ENCODE measurements at places on chromosomes 1 and 21.

DNA sequence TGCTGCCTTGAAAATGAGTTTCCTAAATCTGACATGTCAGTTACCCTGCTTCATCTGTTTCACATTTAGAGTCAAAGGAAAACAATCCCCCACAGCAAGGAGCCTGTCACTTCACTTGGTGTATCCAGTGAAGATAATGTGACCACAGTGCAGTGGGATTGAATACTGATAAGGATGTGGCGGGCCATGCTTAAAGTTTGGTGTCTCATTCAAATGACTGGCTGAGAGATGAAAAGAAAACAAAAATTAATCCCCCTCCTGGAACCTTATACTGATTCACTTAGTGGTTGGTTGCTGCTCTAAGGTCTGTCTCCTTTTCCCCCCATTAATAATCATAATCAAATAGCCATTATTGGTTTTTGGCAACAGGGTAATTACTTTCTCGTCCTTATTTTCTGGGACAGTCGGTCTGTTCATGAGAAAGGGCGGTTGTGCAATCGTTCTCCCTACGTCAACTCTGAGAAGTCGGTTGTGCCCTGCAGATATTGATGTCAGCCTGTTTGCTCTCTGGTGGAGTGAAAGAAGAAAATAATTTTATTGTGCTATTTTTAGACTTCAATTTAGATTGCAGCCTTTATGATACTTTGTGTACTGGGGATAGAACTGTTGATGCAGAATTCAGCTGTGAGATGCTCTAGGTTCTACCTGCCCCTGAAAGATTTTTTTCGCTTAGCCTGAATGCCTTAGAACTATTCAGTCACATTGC, 360.2 kb downstream of the DISC1 start:
- DNase-seq: no peak

DNA sequence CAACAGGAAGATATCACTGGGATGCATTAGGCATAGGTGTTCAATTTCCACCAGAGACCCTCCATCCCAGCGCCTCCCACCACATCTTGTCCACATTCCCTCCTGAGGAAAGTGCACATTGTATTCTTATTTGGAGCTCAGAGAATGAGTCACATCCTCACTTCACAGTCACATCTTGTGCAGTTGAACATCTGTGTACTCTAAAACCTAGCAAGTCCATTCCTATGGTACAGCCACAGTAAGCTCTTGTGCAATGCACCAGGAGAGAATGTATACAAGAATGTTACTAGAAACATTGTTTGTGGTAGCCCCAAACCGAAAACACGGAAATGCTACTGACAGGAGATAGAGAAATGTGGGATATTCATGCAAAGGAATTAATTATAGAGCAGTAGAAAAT, 1.6 kb upstream of the KDF1 start:
- no peak for DNase-seq

DNA sequence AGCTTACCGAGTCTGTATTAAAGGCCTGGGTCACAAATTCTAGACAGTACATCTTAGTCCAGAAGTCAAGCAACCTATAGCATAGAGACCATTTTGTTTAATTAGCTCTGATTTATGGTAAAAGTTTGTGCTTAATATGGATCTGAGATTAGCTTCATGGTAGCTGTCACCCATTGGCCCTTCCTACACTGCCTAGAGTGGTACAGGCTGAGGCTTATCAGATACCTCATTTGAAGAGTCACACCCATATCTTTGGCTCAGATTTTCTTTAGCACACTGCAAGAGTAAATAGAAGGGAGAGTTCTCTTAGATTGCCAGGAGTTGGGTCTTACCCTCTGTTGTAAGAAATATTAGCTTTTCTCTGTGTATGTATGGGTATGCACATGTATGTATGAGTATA, 3.6 kb downstream of the AK4 start:
- no peak for DNase-seq

DNA sequence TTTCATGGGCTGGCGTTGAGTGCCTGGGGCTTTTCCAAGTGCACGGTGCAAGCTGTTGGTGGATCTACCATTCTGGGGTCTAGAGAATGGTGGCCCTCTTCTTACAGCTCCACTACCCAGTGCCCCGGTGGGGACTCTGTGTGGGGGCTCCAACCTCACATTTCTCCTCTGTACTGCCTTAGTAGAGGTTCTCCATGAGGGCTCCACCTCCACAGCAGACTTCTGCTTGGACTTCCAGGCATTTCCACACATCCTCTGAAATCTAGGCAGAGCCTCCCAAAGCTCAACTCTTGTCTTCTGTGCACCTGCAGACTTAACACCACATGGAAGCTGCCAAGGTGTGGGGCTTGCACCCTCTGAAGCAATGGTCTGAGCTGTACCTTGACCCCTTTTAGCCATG, 82.1 kb downstream of the CCDC18 start:
- no peak for DNase-seq

DNA sequence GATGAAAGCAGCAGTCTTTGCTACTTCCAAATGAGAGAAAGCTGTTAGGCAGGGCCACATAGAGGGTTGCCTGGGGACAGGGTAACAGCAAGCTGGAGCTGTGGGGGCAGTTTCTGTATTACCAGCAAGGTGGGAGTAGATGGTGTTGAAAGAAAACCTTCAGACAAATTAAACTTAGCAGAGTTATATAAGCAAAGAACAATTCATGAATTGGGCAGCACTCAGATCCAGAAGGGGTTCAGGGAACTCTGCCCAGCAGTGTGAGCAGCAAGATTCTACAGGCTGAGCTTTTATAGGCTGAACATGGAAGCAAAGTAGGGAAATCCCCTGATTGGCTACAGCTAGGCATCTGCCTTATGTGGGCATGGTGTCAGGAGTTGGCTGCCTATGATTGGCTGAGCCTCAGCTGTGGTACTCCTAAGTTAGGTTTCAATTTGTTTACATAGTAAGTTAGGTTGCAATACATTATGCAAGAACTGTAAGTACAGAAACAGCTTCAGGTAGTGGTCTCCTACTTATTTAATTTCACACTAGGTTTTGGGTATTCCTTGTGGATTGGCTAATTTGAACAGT, 64.1 kb upstream of the TMPRSS2 start:
- DNase-seq: no peak

GRCh38 chr1:150874455-150875196, 1.8 kb downstream of the ARNT start:
- DNase-seq: no peak

GRCh38 chr1:199688774-199689173, 338.7 kb upstream of the NR5A2 start:
- no peak for DNase-seq

DNA sequence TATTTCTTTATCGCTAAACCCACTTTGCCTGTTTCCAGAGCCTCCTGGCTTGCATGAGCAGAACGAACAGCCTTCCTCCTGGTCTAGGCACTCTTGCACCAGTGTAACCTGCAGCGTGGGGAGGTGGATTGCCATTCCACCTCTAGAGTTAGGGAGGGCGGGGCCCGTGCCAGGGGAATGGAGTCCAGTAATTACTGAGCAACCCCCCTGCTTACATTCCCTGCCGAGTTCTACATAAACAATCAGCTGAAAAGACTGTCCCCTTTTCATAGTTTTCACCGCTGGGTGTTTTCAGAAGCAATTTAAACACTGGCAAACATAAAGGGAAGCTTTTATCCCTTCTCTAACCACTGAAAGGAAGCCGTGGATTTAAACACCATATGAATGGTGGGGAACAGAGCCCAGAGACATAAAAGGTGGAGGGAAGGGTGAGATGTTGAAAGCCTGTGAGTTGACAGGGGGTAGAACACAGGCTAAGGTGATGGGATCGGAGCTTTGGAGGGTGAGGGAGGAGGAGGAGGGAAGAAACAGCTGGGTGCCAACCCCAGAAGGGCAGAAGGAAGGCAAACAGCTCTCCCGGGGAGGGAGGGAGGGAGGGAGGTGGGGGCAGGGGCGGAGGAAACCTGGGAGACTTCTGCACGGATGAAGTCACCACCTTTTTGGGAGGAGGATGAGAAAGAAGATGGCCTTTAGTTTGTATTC, 68.0 kb upstream of the WDR26 start:
- no peak for DNase-seq

DNA sequence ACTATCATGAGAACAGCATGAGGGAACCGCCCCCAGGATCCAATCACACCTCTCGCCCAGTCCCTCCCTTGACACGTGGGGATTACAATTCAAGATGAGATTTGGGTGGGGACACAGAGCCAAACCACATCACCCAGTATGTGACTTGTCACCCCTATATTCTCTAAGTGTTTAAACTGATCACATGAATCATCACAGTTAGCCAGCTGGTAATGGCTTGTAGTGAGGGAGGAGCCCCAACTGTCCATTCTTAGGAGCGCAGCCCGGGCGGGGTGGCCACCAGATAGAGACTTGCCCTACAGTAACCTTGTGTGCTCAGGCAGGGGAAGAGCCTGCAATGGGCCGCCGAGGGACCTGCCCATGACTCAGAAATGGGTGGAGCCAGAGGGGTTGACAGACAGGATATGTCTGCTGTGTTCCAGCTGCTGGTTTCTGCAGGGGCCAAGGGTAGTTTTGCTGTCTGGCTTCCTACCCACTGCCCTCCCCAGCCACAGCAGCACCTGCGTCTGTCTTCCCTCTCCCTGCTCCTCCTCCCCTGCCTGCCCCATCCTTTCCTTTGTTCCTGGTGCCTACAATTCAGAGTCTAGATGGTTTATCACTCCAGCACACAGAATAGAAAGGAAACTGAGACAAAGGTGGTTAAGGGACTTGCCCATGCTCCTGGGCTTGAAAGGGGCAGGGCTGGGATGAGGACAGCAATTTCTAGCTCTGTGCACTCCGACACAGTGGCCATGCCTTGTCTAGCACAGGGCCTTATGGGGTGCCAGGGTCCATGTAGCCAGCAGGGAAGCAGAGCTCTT, 9.2 kb downstream of the ABCG1 start:
- peak; percentile 94 for DNase-seq
